Stimulated activated CD4-positive, alpha-beta T cell treated with anti-CD3 and anti-CD28 coated beads, Interleukin-1b, Interleukin-23, amount 100 ng/mL, for 1 hour (primary cell): ENCODE measurements at places on chromosomes 1 and 21.

- DNase-seq = no peak
These were observed 14.3 kb upstream of the MED18 start for GRCh38 chr1:28314547-28314941.

DNA sequence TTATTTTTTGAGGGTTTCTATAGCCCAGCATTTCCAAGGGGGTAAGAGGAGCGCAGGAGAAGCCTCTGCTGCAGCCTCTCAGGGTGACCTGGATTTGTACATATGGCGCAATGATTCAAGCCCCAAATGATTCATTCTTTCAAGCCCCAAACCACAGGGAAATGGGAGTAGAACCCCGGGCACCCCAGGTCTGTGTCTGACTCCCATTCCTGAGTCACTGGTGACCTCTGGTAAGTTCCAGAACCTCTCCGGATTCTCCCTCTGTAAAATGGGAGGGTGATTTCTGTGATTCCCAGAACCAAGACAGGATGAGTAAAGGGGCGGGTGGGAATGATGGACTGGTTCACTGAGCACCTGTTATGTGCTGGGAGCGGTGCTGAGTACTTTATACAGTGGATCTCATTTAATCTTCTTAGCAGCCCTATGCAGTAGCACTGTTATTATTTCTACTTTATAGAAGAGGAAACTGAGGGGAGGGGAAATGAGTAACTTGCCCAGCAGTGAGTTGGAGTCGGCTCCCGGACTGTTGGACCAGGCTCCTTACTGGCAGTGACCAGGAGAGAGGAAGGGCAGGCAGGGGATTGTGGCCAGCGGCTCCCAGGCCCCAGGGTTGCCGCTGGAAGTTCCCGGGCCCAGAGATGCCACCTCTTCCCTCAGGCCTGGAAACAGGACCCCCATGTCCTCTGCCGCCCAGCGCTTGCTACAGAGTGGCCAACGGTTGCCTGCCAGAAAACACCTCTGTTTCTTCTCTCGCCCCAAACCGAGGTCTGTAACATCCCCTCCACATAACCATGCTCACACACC lies 20.3 kb upstream of the SLC26A9 start:
- no peak for DNase-seq

DNA sequence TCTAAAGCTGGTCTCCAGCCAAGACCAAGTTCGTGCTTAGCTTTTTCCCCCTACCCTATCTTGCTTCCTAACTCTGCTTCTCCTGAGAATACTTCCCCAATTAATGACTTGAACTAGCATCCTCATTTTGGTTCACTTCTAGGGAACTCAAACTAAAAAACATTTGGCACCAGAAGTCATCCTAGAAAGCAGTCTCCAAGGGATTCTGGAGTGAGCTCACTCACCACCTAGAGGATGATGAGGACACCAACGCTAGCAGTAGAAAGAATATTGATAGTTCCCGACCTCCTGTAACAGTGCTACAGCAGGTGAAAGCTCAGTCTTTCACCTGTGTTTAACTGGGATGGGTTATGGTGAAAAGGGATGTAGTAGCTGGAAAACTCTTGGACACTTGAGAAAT lies 4.7 kb upstream of the PSMB2 start:
- no peak for DNase-seq

DNA sequence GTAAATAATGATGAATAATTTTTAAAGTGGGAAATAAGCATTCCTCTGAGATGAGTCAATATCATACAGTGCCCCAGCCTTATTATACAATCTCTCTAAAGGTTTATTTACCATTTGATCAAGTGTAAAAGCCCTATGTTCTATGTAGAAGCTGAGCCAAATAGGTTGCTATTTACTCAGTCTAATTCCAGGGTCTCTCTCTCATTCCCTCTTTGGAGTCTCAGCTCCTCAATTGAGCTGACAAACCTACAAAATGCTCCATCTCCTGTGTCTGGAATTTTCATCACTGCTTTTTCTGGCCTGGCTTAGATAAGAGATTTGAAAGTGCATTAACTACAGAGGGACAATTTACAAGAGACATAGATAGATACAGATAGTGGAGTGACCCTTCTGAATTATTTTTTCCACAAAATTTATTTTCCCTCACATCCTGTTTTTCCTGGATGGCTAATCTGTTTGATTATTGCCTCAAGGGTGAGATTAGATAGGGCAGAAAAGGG lies 24.8 kb upstream of the USH2A start:
- no peak for DNase-seq

- DNase-seq = no peak
These were observed 6.9 kb downstream of the MAPKAPK2 start for GRCh38 chr1:206691604-206692003.

- no peak for DNase-seq
These were observed 536 bp upstream of the PGLYRP3 start for GRCh38 chr1:153313288-153313687.

DNA sequence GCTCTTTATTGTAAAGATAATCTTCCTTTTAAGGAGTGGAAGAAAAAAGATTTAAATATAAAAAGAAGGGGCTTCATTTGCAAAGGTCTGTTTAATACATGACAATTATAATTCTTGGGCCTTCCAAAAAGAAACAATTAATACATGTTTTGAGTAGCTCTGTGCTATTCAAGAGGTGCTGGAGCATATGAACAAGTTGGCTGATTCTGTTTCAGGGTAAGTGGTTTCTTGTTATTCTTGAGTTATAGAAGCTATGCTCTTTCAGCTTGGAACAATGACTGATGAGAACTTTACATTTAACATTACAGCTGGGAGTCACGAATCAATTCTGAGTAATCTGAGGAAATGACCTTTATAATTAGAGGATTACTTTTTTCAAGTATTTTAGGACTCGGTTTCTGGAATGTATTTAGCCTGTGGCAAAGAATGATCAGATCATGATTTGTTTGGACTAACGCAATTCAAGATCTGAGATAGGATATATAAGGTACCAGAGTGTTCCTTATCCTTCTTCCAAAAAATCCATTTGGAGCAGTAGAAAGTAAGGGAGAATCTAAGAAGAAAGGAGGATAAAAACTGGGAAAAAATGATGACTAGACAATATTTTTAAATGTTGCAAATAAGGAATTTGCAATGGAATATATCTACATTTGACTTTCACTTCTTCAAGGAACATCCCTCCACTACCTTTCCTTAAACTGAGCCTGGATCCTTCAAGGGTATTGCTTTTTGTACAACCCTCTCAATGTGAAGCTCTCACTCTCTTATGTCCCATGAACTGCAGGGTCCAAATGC lies 77.1 kb upstream of the KCTD3 start:
- no peak for DNase-seq

DNA sequence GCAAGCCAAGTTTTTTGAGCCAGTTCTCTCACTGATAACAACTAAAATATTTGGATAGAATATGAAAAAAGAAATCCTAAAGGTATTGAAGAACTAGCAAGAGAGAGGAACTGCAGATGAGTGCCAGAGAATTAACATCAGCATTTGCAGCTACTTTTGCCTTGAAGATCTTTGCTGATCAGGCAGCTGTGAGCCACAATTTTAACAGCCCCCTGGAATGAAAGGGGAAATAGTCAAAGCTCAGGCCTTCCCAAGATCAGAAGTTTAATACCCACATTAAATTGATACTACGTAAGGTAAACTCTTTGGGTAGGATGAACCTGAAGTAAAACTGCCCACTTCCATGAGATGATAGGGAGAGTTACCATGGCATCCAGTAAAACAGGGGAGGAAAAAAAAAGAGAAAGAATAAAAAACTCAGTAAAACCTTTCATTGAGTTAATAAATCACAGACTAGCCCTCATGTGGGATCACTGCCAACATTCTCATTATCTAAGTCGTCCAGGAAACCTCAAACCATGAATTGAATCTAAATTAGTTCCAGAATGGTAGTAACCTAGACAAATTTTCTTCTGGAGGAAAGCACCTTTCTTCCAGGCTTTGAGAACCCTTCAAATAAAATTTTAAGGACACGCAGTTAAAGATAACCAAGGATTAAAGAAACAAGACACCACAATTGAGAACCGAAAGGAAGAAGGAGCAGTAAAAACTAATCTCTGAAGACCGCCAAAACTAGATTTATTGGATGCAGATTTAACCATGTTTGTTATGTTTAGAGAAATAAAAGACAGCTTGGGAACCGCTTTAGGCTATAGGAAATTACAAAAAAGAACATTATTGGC lies 28.3 kb downstream of the SCP2 start:
- no peak for DNase-seq

DNA sequence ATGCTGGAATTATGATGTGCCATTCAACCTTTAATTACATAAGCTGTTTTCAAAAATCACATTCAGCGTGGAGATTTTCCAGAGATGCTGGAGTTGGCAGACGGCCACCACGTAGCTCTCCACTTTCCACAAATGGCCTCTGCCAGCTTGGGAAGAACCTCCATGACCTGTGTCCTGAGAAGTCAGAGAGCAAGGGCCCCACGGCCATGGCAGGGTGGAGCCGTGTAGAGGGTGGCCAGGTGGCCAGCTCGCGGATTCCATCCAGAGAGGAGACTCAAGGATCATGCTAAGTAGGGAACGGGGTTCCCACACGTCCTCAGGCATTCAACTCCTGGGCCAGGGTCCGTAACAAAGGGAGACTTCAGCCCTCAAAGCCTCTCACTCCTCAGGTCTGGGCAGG lies 1.3 kb upstream of the GALE start:
- no peak for DNase-seq

DNA sequence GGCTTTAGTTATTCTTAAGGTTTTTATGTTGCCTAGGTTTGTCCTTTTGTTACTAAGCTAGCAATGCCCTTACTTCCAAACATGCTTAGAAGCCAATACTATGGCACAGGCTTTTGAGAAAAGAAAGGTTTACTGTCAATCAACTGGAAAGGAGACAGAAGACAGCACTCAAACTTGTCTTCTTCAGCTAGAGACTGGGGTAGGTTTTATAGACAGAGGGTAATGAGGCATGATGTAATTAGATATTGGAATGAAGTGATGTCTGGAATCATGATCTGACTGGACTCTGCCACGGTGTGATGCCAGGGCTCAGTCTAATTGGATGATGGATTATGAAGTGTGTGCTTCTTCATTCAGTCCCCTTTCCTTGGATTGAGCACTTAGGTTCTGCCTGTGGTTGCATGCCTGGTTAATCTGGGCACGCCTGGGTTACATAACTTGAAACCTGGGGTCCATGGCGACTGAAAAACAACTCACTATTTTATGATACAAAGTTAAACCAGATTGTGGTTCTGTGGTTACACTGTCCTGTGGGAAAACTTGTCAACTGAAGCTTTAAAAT lies 625.8 kb downstream of the BRINP3 start:
- DNase-seq = no peak

- no peak for DNase-seq
These were observed 135.7 kb upstream of the SLC45A1 start for GRCh38 chr1:8182034-8182761.

DNA sequence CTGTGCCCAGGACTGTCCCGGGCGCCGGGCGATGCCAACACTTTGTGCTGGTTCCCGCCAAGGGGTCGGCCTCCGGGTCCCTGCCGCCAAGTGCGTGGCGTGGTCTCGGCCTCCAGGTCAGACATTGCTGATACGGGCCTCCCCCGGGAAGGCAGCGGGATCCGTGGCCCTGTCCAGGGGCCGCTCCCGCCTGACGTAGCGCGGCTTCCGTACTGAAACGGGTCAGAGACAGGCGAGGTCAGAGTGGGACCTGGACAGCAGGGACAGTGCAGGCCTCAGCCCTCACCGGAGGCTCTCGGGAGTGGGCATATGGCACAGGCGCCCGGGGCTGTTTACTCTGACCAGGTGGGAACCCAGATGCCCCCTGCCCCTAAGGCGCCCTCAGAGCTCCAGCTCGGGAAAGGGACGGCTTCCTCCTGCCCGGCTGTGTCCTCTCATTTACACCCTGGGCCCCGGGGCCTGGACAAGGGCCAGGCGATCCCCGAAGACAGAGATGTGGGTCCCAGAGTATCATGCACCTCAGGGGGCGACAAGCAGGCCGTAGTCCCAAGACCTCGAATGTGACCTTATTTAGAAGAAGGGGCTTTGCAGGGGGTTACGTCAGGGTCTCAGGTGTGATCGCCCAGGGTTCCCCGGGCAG lies 8.8 kb upstream of the RNF223 start:
- no peak for DNase-seq

DNA sequence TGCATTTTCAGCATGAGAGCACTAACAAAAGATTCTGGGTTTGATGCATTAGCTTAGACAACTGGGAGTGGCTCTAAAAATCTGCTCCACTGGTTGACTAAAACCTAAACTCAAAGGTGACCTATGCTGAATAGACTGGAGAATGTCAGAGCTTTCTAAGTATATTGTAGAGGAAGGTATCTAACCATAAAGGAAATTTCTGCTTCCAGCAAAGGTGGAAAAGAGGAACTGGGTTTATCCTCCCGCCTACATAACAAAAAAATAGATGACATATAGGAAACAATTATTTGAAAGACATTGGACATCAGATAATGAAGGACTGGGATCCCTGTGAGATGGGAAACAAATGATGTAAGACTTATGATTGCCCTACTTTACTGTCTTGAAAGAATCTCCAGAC lies 35.8 kb upstream of the CR2 start:
- no peak for DNase-seq

GRCh38 chr21:18989953-18990495 lies 586.4 kb upstream of the TMPRSS15 start:
- no peak for DNase-seq

DNA sequence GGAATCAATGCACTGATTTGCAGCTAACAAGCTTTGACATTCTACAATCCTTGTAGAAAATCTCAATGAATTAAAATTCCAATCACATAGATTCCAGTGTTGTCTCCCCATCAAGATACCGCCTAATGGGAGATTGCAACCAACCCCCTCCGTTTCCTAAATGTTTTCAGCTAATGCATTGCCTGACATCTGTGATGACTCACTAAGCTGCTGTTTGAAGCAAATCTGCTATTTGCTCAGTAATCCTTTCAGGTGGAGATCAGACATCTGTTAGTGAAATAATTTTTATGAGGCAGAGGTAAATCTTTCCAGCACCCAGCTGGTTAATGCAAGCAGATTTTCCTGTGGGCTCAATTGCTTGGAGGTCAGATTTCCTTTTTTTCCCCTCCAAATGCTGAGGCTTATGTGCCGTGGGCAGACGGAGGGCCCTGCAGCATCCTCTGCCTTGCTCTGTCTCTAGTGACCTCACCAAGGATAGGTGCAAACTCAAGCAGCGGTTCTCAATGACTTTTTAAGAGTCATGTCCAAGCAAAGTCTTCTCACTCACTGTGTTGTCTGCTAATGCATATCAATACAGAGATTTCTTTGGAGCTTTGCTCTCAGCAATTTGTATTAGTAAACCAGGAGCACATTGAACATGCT lies 91.1 kb upstream of the RAB3GAP2 start:
- DNase-seq = no peak
